ENCODE measurements at places on chromosomes 7 and 10.

GRCh38 chr10:3166496-3167290, 5.9 kb downstream of the PITRM1 start:
- DNase-seq = no peak

GRCh38 chr10:1120801-1121211, 64.6 kb downstream of the WDR37 start:
- DNase-seq = no peak

- no peak for DNase-seq
These were observed 6.1 kb upstream of the KEL start for GRCh38 chr7:142968229-142968628.

DNA sequence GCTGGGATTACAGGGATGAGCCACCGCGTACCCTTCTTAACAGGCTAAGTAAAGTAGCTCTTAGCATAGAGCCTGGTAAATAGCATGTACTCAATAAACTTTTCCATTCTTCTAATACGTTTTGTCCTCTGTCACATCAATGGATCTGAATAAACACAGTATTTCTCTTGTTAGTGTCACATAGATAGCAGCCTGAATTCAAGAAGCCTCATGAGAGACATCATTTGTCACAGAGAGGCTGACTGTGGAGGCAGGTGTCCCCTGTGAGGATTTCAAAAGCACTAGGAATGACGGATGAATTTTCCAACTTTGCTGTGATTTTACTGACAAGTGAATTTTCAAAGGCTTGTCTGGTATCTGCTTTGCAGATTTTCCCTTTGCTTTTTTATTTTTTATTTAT, 82.6 kb upstream of the CDC14C start:
- DNase-seq = no peak

DNA sequence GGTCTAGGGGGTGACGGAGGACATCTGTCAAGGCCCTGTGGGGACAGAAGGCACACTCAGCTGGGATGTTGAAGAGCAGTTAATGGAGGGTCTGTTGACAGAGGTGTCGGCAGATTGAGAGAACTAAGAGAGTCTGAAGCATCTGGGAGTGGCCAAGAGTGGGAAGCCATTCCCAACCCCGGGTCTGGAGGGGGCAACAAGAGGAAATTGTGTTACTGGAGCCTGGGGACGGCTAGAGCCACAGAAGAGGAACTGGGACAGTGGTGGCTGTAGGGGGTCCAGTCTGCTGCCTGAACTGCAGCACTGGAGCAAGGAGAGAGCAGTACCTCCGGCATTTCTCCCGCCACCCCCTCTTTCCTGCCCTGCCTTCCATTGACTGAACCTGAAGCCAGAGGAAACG, 136.6 kb downstream of the CHN2 start:
- DNase-seq = no peak

DNA sequence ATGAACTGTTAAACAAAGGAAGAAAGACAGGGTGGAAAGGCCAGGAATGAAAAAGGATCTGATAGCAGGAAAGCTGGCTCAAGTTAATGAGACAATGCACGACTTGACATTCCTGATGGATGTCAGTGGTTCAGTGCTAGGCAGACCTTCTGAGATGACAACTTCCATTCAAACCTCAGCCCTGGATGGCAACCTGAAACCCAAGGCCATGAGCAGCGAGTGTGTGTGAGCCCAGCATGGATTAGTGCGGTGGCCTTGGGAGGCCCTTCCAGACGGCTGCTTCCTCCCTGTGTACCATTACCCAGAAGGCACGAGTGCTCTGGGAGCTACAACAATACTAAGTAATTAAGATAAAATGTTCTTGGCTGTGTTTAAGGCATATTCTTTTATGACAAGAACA, 18.8 kb downstream of the TRIL start:
- no peak for DNase-seq

DNA sequence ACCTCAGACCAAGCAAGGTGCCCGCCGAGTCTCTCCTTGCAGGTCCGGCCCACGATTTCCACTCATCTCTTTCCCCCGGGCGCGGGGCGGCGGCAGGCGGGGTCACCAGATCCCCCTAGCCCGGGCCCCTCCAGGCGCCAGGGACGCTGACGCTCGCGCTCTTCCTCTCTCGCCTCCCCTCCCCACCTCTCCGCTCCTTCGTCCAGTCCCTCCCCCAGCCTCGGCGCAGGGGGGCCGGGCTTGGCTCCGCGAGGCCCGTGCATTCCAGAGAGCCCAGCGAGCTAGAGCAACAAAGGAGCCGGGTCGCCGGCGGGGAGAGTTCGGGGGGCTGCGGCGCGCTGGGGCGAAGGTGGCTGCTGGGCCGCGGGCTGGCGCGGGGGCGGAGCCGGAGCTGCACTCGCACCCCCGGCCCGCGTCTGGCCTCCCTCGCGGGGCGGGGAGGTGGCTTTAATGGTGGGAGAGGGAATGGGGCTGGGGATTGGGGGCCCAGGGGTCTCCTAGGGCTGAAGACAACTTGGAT, at the start of gene SMO:
SMO (plus strand) TSS at position 262 of the 520 bp plus-strand sequence. CDS start 519 bp downstream, outside the sequence.
- DNase-seq = no peak

DNA sequence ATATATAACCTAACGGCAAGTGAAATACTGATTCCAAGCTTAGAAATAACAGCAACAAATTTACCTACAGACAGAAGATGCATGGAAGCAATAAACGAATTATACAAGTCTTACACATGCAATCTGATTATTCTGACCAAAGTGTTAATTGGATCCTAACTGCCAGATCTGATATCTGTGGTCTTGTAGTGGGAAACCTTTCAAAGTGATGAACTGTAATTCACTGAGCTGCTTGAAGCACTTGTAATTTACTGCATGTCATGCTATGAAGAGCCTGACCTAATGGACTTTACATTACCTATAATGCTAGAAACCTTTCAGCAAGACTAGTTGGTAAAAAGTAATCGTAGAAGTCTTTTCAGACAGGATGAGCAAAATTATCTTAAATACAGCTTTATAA, 205.6 kb downstream of the FOXP2 start:
- no peak for DNase-seq

DNA sequence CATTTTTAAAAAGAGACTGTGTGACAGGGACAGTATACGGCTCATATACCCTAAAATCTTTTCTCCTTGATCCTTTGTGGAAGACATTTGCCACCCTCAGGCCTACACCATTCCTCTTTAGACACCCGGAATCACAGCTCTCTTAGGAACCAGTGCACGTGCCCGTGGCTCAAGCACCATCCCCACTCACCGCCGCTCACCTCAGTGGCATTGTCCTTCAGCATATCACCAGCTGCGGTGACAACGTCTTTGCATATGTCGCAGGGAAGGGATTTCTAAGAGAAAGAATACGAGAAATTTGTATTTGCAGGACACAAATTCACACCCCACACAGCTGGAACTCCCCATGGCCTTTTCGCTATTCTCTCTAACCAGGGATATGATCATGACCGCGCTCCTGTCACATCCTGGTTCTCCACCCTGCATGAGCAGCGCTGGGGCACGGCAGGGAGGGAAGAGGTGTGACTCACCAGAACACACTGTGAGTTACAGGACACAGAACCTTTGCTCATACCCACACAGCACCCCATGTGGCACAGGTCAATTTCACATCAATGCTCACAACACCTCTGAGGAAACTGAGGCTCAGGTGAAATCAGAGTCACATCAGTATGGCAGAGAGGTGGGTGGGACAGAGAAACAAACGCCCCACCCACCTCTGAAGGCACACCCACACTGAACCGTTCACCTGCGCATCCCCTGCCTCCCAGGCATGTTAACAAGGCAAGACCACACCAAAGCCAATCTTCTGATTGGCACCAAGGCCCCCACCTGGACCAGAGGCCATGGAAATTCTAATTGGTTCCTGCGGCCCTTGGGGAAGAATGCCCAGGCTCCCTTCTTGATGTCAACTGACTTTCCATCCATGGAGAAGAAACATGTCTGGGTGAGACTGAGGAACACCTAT, 19.2 kb downstream of the PSAP start:
- DNase-seq = no peak

- DNase-seq = no peak
These were observed 377.6 kb downstream of the MDFIC start for GRCh38 chr7:115299397-115300037.

GRCh38 chr10:11181978-11182377, 164.3 kb downstream of the CELF2 start:
- no peak for DNase-seq

DNA sequence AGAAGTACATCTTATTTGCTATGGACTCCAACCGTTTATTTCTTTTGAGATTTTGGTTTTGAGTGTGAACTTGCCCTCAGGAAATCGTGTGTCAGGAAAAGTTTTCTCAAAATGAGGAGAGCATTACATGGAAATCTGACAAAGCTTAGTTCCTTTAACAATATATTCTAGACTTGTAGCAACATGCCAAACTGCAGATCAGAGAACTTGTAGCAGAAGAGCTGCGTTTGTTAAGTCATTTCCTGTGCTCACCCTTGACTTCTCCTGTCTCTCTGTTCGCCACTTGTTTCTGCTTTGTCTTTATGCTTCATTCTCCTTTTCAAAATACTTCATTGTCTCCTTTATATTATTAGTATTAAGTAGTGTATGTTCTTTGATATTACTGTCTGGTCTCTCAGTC, 116.6 kb upstream of the FOXP2 start:
- no peak for DNase-seq

DNA sequence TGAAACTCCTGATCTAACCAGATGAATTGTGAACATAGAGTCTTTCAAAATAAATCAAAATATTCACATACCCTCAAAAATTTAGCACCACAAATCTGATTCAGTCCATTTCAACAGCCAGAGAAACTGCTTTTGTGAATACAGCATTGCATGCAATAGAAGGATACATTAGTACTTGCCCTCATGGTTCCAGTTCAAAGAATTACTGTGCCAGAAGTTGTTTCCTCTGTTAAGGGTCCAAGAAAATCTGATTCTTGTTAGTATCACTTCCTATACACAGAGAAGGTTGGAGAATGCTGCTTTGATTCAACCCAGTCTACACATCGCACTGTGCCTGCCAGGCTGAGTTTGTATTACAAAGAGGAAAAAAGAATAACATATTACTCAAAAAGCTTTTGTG, 115.6 kb downstream of the TFEC start:
- DNase-seq = no peak

DNA sequence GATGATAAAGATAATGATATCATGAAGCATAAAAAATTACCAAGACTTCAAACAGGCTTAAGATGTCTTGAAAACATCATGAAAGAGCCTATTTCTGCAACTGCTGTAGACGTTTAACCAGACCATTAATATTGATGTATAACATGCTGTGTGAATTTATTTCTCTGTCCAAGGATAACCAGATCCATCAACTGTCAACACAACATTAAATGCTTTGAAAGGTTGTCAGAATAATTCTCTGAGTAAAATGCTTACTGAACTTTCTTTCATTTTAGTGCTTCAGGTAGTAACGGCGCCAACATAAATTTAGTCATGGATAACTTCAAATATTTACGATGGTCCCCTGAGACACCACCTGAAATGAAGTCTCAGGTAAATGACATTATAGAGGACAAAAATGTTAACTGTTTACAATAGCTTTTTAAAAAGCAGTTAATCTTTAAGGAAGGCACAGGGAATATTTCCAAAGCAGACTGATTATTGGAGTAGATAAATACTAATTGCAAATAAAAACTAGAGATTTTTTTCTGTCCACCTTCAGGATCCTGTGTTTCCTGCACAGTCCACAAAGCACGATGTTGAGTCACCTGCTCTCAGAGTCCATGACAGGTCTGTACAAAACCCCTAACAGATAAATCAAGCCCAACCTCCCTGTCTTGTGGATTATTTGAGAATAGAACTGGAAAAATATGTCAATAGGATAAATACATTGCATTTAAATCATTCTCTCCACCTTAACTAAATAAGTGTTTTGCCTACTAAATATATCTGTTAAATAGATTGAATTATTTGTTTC, 1213.2 kb downstream of the XPNPEP1 start:
- no peak for DNase-seq

- DNase-seq = no peak
These were observed 15.3 kb downstream of the POT1 start for GRCh38 chr7:124914298-124914697.

DNA sequence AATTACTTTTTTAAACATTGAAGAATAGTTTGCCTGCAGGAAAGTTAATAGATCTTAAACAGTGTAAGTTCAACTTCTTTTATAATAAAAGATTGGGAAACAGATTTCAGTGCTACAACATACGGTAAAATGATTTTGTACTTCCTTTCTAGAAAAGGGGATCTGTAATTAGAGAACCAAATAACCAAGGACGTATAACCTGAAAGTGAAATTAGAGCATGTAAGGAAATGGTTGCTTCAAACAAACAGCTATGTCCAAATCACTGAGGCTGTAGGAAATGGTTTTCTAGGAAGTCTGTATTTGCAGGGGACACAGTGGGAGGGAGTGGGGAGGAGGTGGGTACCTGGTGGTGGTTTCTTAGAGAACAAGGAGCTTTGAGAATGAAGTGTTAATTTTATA, 57.9 kb upstream of the EXOC6 start:
- no peak for DNase-seq

GRCh38 chr7:66348531-66348930, 143.4 kb downstream of the TPST1 start:
- DNase-seq = no peak

- DNase-seq = no peak
These were observed 128.6 kb downstream of the ZNF467 start for GRCh38 chr7:149644754-149645153.

DNA sequence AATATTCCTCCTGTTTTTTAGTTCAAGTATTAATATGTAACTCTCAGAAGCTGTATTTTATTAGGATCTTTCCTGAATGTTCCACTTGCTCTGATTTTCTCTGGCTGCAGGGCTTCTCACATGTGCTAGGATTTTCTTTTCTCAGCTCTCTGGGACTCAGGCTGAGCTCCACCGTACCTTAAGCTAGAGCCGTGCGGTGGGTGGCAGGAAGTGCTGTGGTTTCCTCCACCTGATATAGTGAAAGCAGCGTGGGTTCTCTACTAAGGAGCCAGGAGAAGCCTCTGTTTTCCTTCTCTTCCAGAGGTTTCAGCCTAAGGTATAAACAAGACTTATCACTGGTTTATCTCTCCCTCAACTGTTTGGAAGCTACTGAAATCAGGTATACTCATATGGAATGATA, 433.6 kb downstream of the NRG3 start:
- DNase-seq = no peak

- no peak for DNase-seq
These were observed 45.7 kb downstream of the LYZL2 start for GRCh38 chr10:30583778-30584415.

DNA sequence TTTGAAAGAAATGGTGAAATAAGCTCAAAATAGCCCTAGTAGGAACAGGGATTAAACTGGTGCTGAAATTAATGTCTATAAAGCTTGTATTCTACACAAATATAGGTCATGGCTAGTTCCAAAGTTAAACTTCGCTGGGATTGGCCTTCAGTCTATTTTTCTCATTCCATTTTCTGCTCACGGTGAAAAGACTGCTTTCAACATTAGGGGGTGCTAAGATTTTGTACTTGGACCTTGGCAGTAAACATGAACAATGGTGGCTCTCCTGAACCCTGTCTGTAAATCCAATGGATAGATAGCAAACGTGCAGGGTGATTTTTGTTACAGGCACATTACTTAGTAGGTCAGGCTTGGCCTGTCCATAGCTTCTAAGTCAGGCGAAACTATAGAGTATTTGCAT, 36.0 kb upstream of the RSU1 start:
- no peak for DNase-seq

GRCh38 chr10:106914016-106914415, 250.5 kb downstream of the SORCS1 start:
- DNase-seq = no peak

- no peak for DNase-seq
These were observed 435.2 kb downstream of the PLXNA4 start for GRCh38 chr7:132141109-132141508.

Measured in central memory CD4-positive, alpha-beta T cell (primary cell).